ENCODE measurements at places on chromosomes 7 and 10.

DNA sequence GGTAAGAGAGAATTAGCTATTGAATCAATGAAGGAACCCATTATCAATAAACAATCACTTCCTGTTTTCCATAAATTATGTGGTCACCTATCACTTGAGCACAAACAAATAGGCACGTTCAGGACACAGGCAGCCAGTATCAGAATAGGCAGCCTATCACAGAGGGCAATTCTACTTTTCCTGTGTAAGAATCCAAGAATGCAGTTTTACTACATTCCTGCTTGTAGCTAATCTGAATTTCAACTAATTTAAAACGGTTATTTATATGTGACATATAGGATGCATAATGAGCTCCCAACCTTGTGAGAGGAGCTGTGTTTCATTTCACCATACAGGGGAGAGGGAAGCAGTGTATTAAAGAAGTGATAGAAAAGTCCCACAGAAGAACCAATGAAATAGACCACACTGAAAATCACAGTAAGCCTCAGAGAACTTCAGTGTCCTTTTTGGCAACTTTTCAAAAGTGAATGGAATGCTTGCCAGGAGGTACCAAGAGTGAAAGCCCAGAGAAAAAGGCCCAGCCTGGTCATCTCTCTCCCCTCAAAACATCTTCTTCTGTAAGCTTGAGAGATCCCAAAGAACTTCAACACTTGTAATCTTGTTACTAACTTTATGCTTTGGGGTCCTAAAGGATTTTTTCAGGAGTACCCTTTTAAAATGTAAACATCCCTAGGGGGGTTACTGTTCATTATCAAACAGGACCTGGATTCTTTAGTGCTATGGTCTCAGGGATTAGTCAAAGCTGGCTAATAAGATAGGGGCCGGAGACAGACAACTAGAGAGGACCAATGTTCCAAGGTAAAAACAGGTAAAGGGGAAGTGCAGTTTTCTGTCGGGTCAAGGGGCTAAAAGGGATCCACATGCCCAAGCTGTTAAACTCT lies 1.3 kb downstream of the IMMP2L start:
- no peak for DNase-seq

DNA sequence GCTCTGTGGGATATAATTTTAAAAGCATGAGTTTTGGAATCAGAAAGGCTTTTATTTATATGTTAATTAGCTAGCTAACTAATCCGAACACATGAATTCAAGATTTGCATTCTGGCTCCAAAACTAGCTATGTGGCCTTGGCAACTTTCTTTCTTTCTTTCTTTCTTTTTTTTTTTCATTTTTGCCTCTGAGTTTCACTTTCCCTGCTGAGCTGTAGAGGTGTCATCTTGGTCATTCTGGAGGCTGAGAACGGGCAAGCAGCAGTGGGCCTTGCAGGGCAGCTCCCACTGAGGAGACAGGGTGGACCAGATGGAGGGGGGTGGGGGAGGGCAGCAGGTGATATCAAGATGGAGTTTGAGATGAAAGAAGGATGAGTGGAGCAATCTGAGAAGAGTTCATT lies 24.8 kb upstream of the SFMBT2 start:
- no peak for DNase-seq

DNA sequence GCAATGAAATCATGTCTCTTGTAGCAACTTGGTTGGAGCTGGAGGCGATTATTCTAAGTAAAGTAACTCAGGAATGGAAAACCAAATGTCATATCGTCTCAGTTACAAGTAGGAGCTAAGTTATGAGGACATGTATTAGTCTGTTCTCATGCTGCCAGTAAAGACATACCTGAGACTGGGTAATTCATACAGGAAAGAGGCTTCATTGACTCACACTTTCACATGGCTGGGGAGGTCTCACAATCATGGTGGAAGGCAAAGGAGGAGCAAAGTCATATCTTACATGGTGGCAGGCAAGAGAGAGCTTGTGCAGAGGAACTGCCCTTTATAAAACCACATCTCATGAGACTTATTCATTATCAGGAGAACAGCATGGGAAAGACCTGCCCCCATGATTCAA lies 370.1 kb upstream of the PRKCQ start:
- DNase-seq: no peak

DNA sequence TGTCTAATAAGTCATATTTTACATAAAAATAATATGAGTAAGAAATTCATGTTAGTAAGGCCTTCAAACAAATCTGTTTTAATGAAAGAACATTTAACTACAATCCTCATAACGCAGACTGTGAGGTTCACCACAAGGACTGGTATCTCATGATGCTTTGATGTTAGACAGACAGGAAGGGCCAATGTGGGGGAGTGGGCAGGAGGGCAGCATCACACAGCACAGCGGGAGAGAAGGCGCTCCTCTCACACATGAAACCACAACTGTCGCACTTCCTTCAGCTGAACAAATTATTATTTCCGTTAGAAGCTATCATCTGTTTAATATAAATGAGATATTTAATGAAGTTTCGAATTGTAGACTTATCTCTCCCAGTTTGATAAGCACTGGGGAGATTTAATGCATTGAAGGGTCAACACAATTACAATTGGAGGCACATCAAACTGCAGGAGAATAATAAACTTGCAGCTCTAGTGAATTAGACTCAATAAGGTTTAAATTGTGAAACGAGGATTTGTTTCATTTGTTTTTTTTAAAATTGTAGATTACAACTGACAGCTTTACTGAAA lies 466.1 kb downstream of the PARD3 start:
- DNase-seq: no peak

DNA sequence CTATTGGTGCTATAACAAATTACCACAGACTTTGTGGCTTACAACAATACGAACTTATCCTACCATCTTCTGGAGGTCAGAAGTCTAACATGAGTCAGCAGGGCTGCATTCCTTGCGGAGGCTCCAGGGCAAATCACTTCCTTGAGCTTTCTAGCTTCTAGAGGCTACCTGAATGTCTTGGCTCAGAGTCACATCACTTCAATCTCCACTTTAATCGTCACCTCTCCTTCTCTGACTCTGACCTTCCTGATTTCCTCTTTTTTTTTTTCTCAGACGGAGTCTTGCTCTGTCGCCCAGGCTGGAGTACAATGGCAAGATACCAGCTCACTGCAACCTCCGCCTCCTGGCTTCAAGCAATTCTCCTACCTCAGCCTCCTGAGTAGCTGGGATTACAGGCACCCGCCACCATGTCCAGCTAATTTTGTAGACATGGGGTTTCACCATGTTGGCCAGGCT lies 44.6 kb upstream of the ANAPC16 start:
- DNase-seq: no peak

GRCh38 chr7:150942001-150942590 lies 36.0 kb downstream of the KCNH2 start:
- DNase-seq: no peak

DNA sequence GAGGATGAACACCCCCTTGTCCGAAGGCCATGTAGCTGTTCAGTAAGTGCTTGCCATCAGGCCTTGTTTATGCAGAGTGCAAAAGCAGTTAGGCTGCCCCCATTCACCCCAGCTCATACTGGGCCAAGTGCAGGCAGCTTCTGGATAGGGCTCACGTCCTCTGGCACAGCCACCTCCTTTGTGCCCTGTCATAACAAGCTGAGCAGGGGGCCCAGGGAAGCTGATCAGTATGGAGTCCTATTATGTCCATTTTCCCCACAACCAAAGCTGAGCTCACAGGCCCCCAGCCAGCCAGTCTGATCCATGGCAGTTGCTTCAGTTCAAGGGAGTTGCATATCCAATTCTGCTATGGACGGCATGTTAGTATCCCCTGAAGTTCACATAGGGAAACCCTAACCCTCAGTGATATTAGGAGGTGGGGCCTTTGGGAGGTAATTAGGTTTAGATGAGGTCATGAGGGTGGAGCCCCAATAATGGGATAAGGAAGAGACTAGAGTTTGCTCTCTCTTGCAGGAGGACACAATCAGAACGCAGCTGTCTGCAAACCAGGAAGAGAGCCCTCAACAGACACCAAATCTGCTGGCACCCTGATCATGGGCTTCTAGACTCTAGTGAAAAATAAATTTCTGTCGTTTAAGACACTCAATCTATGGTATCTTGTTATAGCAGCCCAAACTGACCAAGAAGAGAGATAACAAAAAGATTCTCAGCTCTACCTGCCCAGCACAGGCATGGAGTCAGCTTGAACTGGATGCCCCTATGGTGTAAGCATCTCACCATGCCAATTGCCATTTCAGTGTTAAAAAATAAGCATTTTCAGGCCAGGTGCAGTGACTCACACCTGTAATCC lies 155.9 kb downstream of the FGFR2 start:
- no peak for DNase-seq

GRCh38 chr10:60185421-60185820 lies 204.3 kb downstream of the ANK3 start:
- DNase-seq: no peak

DNA sequence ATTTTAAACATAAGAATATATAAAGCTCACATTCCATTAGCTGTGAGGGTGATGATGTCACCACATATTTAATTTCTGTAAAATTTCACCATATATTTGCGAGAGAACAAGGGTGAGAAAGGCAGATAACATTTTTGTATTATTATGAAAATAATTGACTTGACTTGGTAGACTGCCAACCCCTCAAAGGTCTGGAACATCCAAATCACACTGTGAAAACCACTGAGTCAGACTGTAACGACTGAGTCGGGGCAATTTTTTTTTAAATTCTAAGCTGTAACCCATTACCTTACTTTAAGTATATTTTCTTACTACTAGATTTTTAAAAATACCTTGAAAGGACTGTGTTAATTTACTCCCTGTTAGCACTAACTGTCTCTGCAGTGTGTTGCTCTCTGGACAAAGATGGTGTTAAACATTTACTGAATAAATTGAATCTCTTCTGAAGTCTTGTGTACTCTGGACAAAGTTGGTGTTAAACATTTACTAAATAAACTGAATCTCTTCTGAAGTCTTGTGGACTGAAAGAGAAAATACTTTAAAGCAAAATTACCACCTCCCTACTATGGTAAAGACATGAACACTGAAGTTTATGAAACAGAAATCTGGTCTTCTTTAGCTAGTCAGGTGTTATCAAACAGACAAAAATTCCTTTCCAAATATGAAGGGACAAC lies 14.1 kb downstream of the PDZD8 start:
- no peak for DNase-seq

GRCh38 chr10:124254490-124254889 lies 161.1 kb upstream of the CHST15 start:
- no peak for DNase-seq

DNA sequence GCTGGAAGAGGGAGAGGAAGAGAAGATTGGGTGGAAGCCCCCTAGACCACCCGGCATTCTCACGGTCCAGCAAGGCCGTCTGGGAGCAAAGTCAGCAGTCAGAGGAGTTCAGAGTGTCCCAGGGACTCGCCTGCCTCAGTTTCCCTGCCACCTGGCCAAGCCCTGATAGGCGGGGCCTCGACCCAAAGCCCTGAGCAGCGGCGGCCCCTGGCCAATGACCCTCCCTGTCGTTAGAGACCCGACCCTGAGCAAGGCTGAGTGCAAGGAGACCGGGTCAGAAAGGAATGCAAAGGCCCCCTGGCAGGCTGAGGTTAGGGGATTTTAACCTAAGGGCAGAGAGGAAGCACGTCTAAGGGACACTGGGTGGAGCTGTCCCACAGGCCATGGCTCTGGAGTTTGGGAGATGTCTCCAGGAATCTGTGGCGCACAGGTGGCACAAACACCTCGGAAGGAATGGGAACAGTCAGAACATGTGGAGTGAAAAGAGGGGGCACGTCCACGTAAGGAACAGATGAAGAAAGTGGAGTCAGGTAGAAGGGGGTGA lies 196.8 kb upstream of the PDE1C start:
- no peak for DNase-seq

- no peak for DNase-seq
Measured at GRCh38 chr7:4071370-4072058, 610.6 kb upstream of the FOXK1 start.

GRCh38 chr10:75682649-75683557 lies 251.5 kb downstream of the LRMDA start:
- no peak for DNase-seq

DNA sequence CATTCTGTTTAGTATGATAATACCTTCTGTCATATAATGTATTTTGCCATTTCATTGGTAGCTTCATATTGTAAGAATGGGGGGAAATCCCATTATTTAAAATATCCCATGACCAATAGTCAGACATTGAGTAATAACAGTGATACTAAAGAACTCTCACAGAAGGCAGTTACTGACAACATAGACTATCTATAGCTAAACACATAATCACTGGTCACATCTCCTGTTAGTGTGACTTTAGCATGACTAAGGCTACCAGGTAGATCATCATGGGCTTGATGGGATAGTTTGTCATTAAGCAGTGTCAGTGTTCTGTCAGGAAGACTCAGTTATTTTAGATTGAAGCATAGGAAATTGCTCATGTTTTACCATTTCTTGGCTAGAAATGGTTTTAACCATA lies 16.4 kb downstream of the OPN1SW start:
- DNase-seq: no peak

GRCh38 chr7:41599760-41600159 lies 103.1 kb downstream of the INHBA start:
- no peak for DNase-seq

GRCh38 chr10:8168836-8169235 lies 114.3 kb downstream of the GATA3 start:
- DNase-seq: no peak

- DNase-seq: no peak
Measured at GRCh38 chr10:80167471-80168161, 35.1 kb downstream of the PLAC9 start.

DNA sequence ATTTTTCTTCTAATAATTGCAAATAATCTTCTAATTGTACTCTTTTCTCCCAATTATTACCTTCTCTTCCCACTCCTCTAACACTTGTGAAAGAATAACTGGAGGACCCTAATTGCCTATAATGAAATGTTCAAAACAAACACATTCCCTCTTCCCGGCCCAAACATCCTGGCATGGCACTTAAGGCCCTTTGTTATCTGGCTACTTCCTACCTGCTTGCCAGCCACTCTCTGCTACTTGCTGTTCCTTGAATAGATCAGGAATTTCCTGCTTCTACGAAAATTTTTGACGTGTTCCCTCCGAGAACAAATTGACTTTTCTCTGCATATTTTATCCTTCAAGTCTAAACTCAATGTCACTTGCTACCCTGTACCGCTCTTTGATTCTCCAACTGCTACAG lies 56.1 kb upstream of the NOBOX start:
- no peak for DNase-seq

GRCh38 chr7:144723301-144723700 lies 112.6 kb downstream of the TPK1 start:
- no peak for DNase-seq

DNA sequence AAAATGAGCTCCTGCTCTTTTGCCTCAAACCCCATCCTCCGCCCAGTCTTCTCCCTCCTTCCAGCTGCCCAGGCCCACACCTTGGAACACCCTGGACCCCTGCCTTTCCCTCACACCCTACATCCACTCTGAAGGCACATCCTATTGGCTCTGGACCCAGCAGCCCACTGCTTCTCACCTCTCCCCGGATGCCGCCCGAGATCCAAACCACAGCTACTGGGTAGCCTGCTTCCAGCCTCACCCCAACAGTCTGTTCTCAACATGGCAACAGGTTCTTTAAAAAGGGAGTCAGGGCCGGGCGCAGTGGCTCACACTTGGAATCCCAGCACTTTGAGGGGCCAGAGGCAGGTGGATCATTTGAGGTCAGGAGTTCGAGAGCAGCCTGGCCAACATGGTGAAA lies 9.5 kb upstream of the SMARCD3 start:
- DNase-seq: no peak

All from anterior cingulate cortex (tissue), 58 donors.